T-helper 9 cell (primary cell): ENCODE measurements at places on chromosomes 11 and 22.
A peak's percentile ranks its signal among the peaks of the same experiment; 100 is the strongest.

- no peak for DNase-seq
These were observed 478.3 kb downstream of the KCNA4 start for GRCh38 chr11:29538339-29539036.

DNA sequence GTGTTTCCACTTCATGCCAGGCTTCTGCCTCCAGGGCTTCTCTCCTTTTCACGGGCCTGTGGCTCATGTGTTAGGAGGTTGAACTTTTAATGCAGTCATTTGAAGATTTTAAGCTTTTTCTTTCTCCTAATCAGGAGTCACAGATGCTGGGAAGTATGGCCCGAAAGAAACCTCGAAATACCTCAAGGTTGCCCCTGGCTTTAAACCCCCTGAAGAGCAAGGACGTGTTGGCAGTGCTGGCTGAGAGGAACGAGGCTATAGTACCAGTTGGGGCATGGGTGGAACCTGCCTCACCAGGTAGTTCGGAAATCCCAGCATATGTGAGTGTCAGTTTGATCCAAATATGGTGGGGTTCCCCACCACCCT is 571 bp downstream of the CCDC15 start:
- DNase-seq = no peak

DNA sequence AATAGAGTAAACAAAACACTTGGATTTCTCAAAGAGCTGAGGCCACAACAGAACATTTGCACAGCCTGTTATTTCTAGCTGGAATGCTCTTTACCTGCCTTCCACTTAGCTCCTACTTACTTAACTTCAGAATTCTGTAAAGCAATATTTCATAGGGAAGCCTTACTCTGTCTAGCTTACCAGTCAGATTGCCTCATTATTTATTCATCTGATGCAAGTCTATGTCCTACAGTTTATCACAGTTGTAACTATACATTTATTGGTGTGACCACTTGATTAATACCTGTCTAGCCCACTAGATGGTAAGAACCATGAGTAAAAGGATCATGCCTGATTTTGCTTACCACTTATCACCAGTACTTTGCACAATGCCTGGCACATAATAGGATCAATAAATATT is 56.1 kb upstream of the ME3 start:
- DNase-seq = no peak

DNA sequence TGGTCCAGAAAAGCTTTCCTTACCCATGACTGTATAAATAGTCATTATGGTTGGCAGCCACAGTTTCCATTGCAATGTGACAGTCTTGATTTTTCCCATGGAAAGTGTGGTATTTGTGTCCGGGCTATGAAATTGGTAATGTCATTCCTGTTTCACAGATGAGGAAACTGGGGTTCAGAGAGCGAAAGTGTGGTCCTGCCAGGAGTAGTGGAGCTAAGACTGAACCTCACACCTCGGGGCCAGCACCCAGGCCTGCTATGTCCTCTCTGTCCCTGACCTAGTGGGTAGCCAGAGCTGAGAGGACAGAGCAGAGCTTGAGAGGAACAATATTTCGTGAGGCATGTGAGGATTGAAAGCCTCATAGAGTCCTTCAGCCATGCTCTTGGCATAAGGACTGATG is 1.2 kb upstream of the YDJC start:
- DNase-seq = no peak

DNA sequence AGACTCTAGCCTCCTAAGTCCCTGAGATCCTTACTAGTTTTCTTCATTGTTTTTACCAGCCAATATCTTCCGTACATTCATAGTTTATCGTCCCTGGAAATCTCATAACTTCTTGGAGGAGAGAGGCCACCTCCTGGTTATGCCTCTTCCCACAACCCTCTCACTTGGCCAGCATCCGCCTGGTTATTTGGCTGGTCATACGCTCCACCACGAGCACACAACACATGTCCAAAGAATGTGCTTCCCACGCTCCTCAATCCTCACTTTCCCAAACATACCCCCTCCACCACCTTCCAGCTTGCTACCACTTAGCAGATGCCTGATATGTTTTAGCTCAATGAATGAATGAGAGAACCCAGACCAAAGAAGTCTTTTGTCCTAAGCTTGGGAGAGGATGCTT is 83.5 kb upstream of the EIF3D start:
- no peak for DNase-seq

DNA sequence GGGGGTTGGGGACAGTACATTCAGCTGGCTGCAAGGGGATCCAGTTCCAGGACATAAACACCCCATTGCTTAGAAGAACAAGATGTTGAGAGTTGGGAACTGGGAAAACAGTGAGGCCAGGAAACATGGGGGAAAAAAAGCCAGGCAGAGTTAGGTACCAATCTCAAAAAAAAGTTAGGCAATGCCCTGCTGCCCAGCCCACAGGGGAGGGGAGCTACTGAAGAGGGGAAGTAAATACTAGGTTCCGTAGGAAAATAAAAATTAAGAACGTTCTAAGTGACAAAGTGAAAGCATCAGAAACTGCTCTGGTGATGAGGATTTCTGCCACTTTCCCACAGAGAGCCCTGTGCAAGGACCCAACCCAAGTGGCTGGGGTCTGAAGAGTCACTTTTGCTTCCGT is 12.0 kb downstream of the SPTBN2 start:
- DNase-seq = no peak

- DNase-seq = no peak
These were observed 1117.3 kb downstream of the BRD1 start for GRCh38 chr22:48710410-48710809.

DNA sequence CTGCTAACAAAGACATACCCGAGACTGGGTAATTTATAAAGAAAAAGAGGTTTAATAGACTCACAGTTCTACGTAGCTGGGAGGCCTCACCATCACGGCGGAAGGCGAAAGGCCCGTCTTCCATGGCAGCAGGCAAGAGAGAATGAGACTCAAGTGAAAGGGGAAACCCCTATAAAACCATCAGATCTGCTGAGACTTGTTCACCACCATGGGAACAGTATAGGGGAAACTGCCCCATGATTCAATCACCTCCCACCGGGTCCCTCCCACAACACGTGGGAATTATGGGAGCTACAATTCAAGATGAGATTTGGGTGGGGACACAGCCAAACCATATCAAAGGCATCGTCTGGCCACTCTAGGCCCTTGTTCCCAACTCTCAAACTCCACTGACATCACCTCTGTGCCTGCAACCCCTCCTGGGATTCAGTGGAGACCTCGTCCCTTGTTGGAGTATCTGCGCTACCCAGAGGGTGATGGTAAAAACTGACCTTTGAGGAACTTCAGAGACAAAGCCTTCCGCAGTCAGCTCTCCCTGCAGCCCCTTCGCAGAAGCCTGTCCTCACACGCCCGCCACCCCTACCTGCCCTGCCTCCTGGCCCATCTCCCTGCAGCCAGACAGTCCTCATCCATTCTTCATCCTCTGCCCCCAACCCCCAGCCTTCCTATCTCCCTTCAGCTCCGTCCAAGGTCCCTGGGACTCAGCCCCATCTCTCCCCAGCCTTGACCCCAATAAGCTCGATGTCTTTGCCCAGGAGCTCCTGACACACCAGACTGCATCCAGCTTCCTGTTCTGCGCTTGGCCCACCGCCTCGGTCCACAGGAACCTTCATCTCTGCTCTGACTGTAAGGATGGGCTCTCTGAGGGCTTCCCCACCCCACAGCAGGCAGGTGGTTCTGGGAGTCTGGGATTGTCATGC is 15.8 kb downstream of the CCND1 start:
- DNase-seq = no peak

- no peak for DNase-seq
These were observed 667 bp downstream of the RAB6A start for GRCh38 chr11:73760135-73760678.

DNA sequence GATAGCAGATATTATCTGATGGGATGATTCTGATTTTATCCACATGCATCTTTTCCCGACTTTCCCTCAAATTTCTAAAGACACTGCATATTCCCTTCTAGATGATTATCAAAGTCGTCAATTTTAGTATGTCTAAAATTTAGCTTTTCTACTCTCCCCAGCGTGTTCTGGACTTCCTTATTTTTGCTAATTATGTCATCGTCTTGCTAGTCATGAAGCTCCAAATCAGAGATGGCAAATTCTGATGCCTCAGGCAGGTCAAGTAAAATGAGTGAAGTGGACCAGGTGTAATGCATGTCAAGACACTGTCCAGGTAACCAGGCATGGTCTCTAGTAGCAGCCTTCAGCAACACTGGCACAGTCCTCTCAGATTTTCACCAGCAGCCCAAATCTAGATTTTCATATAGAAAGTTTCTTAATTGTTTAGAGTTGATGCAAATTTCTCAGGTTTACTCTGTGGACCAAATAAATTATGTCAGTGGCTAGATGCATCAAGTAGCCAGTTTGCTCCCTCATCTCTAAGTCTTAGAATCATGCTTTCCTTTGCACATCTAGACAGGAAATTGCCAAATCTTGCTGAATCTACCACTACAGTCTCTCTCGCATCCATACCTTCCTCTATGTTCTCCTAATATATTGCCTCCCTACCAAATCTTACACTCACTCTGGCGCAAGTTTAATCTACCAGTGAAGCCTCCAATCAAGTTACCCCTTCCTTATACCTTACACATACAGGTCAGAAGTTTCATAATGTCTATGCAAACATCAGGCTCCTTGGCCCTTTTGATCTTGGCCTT is 10.6 kb downstream of the HSD17B12 start:
- DNase-seq = no peak

- no peak for DNase-seq
These were observed 101.0 kb downstream of the PDE2A start for GRCh38 chr11:72573072-72573854.

DNA sequence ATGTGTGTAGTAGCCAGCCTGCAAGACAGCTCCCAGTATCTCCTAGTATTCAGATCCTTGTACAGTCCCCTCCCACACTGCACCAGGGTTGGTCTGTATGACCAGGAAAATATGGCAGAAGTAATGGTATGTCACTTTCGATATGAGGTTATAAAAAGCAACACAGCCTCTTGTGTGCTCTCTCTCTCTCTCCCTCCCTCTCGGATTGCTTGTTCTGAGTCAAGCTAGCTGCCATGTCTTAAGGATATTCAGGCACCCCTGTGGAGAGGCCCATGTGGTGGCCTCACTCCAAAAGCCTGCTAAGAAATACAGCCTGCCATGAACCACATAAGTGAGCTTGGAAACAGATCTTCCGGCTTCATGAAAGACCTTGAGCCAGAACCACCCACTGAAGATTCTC is 25.4 kb downstream of the FXYD6 start:
- no peak for DNase-seq

GRCh38 chr11:28547321-28547741 is 439.1 kb downstream of the METTL15 start:
- DNase-seq = no peak

DNA sequence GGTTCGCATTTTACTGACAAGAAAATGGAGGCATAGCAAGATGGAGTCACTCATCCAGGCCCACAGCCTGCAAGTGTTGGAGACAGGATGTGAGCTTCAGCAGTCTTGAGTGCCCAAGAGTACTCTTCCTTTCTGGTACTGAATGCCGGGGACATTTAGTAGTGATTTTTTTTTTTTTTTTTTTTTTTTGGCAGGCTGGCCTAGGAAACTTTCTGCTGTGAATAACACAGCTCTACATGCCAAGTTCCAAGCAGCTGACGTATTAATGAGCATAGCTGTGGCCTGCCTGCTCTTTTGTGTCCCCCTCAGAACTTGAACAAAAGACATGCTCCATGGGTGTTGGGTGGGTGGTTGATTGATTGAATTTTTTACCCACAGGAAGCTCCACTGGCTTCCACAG is 195.5 kb upstream of the CADM1 start:
- no peak for DNase-seq

DNA sequence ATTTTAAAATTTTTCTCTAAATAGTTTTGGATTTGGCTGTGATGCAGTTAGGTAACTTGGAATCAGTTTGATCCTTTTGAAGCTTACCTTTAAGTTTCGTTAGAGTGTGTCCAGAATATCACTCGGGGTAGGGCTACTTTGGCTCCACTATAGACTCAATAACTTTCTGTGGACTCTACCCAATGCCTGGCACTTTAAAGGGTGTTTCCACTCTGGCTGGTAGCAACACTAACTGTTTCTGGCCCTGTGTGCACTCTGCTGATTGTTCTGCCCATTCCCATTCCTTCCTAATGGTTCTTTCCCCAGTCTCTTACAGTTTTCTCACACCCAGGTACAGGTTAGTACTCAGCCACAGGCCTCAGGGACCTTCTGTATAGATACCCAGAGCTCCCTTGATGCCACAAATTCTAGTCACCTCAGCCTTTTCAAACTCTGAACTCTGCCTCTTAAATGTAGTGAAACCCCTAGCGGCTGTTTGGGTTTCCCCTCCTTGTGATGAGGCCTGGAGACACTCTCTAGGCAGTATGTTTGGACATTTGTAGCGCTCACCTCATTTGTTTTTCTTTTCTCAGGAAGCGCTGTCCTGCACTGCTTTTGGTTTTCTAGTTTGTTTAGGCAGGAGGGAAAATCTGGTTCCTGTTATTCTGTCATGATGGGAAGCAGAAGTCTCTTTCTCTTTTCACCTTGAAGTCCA is 16.8 kb downstream of the CUL5 start:
- DNase-seq = no peak

GRCh38 chr11:5624489-5625279 is at the start of gene TRIM34:
Gene TRIM34 (plus strand): TSS chr11:5625001. CDS start chr11:5632332, 7,331 bp downstream.
- DNase-seq = peak; percentile 26

GRCh38 chr22:23520863-23521440 is 59.1 kb downstream of the IGLL1 start:
- no peak for DNase-seq

DNA sequence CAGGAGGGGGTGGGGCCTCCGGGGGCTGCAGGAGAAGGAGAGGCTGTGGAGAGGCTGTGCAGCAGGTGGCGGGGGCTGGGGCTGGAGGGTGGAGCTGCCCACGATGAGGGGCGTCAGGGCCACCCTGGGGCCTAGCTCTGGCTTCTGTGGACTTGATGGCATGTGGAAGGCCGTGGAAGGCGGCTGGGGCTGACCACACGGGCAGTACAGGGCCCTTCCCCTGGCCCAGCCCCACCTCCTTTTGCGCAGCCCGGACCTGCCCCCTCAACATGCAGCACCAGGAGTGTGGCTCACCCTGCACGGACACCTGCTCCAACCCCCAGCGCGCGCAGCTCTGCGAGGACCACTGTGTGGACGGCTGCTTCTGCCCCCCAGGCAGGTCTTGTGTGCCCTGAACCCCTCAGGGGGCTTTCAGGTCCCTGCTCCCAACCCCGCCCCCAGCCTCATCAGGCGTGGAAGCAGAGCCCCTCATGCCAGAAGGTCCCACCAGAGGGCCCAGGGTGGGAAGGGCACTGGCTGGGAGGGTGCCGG is 6.1 kb downstream of the MUC5B start:
- DNase-seq = no peak

DNA sequence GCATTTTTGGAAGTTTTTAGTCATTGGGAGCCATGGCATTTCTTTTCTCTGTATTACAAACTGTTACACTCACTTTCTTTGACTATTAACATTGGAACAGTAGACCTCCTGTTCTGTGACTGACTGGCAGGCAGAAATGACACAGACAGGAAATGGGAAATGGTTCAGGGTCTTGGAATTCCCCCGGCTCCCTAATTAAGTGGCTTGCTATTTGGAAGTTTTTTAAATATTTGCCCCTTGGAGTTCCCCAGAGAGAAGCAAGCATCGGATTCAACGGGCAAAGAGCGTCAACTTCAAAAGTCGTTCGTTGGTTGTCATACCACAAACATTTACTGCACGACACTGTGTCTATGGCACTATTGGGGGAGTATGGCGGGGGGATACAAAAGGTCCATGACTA is 1.1 kb upstream of the BIRC2 start:
- peak; percentile 10 for DNase-seq

- DNase-seq = no peak
These were observed 355.2 kb downstream of the SOX6 start for GRCh38 chr11:16001044-16001568.
